Cardiac fibroblast (primary cell): ENCODE measurements at places on chromosomes 6 and 20.

DNA sequence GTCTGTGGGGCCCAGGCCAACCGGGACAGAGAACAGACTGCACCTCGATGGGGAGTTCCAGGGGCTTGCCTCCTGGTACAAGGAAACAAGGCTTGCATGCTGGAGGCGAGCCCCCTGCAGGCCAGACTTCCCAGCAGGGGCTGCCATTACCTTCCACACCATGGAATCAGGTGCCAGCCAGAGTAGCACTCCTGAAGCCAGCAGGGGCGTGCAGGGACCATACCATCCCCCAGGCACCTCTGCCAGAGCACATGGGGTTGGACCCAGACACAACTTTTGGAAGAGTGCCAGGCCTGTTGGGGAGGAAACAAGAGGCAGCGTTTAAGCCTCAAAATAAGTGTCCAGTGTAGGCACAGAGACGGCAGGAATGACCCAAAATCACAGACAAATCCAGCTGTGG lies 6.5 kb downstream of the DDO start:
- no peak for DNase-seq

DNA sequence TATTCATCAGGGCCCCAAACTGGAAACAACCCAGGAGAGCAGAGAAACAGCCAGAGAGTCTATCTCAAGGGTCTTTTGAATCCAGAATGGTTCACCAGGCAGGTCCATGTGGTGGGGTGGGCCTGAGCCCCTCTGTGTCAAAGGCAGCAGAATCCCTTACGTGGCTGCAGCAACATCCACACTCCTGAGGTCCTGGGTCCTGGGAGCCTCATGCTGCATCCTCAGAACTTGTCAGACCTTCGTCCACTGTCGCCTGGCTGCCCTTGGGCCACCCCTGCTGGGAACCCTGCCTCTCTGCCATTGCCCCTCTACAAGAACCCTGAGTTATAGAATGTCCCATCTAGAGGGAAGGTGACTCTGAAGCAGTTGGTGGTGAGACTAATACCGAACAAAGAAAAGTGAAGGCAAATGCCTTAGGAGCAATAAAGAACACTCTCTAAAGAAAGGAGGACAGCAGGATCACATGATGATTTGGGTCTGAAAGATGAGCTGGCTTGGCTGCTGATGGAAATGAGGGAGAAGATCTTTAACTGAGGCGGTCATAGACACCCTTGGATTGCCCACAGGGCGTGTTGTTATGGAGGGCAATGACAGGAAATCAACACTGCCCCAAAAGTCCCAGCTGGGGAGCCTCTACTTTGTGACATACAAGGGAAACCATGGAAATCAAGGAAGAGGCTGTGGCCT lies 161.2 kb downstream of the SYNDIG1 start:
- no peak for DNase-seq

DNA sequence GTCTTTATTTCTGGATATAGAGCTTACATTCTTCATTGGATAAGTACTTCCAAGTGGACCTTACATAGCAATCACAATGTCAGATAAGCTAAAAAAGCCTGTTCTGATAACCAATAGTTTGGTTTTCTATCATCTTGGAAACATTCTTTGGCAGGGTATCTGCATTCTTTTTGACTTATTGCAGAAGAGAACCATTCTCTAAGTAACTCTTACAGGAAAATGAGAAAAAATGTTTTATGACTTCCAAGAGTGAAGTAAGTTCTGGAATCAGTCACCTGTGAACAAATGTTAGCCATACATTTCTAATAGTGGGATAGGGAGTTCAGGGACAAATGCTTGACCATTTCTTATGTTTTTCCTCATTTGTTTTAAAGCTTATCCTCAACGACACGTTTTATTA lies 564.0 kb downstream of the CD109 start:
- peak; percentile 5 for DNase-seq

- no peak for DNase-seq
Measured at GRCh38 chr6:52340603-52340880, 21.4 kb upstream of the PAQR8 start.

DNA sequence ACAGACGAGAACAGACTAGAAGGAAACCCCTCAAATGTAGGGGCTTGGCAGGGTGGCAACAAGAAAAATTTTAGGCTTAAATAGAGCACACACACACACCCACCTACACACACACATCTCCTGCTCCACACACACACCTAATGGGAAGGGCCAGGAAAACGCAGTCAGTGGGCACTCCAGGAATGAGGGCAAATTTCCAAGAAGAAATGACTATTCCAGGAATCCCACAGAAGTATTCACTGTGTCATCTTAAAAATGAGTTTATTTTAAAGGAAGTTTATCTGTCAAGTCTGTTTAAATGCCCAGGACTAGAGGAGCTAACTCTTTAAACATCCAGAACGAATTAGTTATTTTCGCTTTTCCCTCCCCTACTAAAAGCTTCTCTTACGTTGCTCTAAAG lies 13.0 kb downstream of the ALDH8A1 start:
- peak; percentile 72 for DNase-seq

DNA sequence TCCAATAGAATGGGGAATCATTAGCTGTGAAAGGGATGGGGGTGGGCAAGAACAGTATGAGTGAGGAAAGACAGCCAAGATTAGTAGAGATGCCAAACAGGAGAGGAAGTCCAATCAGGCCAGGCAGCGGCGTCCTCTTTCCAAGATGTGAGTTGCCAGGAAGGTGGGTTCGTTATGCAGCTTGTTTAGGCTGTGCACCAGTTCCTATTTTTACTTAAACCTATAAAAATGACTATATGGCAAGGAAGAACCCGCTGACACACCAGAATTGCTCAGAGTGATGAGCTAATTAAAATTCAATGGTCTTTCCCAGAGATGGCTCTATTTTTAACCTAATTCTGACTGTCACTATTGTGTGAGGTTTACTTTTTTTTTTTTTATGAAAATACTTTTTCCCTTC lies 88.2 kb downstream of the SLC22A23 start:
- no peak for DNase-seq

- DNase-seq, result no peak
Measured at GRCh38 chr20:57251949-57252348, 14.5 kb downstream of the BMP7 start.

GRCh38 chr20:50916257-50916656 lies 15.0 kb downstream of the ADNP start:
- DNase-seq, result peak; percentile 52

- DNase-seq, result no peak
Measured at GRCh38 chr6:11636121-11636520, 98.6 kb downstream of the TMEM170B start.

- DNase-seq, result no peak
Measured at GRCh38 chr6:132763269-132763668, 5.6 kb upstream of the VNN2 start.

- peak; percentile 88 for DNase-seq
Measured at GRCh38 chr6:144314003-144314485, 28.9 kb downstream of the UTRN start.

DNA sequence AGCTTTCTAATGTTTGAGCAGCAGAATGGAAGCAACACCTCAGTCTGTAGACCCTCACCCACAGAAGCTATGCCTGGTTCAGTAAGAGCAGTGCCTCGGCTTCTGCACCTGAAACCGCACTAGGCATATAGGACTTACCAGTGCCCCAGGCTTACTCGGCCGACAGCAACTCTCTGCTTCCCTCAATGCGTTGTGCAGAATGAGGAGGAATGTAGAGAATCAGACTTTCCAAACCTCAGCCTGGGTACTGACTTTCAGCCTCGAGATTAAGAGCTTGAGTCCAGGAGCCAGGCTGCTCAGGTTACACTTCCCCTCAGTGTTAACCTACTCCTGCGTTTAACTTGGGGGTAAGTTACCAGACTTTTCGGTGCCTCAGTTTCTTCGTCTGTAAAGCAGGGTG lies 8.6 kb downstream of the EYA2 start:
- no peak for DNase-seq

DNA sequence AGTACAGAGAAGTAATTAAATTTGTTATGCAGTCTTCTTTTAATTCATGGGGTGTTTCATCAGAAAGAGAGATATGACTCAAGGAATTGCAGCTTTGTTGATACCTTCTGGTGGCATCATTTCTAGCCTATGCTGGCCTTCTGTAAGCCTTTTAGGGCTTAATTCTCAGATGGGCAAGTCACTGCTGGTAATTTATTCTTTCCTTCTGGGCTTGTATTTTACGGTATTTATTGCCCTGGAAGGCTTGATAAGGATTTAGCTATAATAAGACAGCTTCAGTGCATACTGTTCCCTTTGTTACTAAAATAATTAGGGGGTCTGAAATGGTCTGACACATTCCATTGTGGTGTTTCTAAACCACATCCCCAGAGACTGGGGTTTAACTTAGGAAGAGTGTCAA lies 57.9 kb upstream of the EMILIN3 start:
- DNase-seq, result no peak

DNA sequence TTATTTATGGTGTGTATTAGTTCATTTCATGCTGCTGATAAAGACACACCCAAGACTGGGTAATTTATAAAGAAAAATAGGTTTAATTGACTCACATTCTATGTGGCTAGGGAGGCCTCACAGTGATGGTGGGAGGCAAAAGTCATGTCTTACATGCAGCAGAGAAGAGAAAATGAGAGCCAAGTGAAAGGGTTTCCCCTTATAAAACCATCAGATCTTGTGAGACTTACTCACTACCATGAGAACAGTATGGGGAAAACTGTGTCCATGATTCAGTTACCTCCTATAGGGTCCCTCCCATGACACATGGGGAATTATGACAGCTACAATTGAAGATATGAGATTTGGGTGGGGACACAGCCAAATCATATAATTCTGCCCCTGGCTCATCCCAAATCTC lies 150.0 kb upstream of the AHI1 start:
- peak; percentile 4 for DNase-seq

DNA sequence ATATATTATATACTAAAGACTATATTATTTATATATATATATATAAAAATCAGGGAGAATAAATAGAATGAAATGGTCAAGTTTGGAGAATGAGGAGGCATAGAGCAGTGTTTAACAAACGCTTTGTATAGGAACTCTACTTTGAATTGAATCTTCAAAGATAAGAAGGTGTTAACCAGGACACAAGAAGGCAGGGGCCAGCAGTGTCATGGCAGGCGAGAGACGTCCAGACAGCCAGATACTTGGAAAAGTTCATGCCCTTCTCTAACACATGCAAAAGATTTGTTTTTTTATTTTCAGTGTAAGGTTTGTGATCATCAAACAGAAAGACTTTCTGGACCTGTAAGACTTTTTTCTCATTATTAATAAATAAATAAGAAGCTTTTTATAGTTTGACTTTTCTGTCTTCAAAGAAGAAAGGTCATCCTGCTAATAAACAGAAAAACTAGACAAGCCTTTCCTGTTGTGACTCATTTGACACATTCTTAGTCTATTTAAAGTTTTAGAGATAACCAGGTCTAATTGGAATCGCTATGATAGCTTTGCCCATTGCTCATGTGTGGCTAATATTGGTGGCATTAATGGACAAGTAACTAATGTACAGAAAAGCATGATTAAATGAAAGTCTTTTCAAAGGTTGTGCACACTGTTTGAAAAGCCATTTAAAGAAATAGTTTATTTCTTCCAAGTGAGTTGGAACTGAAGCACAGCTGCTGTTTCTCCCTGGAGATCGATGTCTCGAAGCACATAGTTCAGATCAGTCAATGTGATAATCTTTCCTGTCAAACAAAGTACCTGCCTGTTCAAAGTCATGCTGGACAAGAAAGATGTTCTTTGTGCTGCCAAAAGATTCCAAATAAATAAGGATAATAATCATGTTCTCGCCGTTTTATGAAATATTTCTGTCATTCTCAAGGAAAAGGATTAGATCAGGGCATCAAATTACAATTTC lies 420.4 kb upstream of the OPRM1 start:
- no peak for DNase-seq

- no peak for DNase-seq
Measured at GRCh38 chr20:4797275-4797674, 75.6 kb downstream of the PRND start.
